NB4 (cell line): ENCODE measurements at places on chromosomes 11 and 22.

DNA sequence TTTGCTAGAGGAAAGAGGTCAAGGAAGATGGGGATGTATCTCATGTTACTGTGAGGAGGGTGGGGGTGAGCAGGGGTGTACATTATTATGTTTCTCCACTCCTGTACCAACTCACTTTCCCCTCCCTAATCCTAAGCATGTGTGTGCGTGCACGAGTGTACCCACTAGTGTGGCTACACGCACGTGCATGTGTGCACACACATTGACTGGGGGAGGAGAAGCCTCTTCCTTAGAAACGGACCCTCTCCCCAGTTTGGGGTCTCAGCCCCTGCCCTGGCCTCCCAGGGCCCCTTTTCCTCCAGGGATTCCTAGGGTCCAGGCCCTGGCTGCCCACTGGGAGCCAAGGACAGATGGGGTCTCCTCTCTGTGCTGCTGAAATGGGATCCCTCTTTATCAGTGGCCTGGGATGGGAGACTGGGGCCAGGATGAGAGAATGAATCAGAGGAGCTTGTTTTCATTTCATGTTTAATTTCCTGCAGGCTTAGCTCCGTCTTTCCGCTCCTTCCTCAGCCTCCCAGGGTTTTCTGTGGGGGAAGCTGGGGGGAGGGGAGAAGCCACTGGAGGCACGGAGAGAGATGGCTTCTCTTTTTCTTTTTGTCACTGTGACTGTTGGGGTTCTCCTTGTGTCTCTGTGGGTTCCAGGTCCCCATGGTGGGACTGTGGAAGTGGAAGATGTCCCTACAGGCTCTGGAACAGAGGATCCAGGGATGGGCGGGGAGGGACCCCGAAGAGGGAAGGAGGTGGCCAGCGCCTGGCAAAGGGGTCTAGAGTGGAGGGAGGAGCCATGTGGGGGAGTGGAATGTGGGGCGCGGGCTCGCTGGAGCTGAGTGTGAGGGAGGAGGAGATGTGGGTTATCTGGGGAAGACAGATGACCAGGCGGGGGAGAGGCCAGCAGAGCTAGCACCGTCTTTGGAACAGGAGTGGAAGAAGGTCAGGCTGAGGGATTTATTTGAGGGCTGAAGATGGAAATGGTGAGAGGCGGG is 40.3 kb downstream of the ALX4 start:
- no peak for DNase-seq

DNA sequence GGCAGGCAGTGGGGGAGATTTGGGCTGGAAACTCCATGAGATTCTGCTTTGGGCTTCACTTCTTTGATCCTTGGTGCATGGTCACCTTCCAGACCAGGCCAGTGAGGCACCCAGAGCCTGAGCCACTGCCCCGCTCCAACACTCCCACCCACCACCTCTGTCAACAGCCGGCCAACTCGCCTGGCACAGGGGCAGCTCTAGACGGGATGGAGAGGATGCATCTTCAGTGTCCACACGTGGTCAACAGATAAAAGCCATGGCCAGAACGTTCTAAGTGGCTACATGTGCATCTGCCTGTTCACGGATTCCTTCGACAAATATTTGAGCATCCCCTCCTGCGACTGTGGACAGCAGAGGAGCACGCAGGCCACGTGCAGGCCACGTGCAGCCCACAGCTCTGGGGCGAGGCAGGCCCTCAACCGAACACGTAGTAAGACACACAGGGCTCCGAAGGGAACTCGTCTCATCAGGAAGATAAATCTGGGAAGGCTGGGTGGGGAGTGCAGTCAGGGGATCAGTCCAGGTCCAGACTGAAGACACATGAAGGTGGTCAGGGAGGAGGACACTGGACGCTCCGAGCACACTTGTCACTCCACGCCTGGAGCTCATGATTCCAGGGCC is 1.2 kb downstream of the LRRC56 start:
- DNase-seq = no peak

GRCh38 chr11:13386567-13386966 is 76.5 kb downstream of the BTBD10 start:
- no peak for DNase-seq

DNA sequence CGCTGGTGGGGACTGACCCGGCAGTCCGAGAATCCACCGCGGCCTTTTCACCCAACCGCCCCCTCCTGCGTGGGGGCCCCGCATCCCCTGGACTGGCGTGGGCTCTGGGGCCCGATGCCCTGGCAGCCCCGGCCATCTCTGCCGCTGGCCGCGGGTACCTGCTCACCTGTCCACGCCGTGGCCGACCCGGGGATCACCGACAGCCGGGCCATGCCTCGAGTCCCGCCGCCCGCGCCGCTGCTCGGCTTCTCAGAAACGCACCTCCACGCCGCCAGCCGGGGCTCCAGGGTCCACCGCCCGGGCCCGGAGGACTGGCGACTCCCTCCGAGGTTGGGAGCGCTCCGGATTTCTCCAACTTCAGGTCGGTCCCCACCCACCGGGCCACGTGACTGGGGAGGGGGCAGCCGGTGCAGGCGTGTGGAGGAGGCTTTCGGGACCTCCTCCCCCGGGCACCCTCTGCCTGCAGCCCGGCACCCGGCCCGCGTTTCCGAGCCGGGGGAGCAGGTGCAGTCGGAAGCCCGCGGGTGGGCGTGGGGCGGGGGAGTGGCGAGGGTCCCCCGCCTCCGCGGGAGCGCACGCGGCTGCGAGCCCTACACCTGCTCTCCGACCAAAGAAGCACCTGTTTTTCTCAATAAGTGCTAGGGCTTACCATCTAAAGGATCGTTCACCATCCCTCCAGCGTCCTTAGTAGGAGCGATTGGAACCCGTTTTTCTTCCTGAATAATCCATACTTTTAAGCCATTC is 554 bp upstream of the NRIP3 start:
- DNase-seq = peak; percentile 7

DNA sequence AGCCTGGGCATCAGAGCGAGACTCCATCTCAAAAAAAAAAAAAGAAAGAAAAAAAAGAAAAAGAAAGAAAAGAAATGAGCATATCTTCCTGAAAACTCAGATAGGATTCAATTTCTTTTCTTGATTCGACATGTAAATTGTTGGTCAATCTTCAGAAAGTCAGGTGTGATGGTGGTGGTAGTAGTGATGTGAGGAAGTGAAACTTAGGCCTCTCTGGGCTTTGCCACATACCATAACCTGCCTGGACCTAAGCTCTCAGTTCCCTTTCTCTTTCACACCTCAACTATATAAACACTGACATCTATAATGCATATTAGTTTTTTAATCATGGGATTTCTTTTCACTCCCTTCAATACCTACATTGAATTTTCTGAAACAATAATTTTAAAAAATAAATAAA is 98.0 kb upstream of the TBCEL start:
- DNase-seq = no peak

- DNase-seq = peak; percentile 46
Measured at GRCh38 chr22:48700566-48701295, 1126.9 kb downstream of the BRD1 start.

DNA sequence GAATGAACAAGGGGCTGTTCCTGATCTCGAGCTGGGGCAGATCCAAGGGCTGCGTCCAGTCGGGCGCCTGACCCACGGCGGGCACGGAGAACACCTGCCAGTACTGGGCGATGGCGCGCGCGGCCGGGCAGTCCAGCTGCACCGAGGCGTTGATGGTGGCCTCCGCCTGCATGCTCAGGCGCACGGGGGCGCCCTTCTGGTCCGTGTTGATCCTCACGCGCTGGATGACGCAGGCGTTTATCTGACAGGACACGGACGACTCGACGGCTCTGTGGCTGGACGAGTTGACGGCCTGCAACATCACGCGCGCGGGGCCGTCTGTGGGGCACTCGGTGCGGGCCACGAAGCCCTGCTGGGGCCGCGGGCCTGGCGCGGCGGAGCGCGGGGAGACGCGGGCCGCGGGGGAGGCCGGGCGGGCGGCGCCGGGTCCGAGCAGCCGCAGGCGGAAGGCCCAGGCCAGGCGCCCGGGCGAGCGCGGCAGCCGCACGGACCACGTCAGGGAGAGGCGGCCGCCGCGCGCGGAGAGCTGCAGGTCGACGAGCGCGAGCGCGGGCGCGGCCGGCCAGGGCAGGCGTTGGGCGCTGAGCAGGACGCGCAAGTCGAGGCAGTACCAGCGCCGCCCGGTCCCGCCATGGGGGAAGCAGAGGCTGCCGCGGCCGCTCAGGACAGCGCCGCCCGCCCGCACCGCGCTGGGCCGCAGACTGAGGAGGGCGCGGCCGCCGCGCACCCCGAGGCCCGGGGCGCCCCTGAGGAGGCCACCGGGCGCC is 511 bp downstream of the PKDREJ start:
- DNase-seq = no peak

DNA sequence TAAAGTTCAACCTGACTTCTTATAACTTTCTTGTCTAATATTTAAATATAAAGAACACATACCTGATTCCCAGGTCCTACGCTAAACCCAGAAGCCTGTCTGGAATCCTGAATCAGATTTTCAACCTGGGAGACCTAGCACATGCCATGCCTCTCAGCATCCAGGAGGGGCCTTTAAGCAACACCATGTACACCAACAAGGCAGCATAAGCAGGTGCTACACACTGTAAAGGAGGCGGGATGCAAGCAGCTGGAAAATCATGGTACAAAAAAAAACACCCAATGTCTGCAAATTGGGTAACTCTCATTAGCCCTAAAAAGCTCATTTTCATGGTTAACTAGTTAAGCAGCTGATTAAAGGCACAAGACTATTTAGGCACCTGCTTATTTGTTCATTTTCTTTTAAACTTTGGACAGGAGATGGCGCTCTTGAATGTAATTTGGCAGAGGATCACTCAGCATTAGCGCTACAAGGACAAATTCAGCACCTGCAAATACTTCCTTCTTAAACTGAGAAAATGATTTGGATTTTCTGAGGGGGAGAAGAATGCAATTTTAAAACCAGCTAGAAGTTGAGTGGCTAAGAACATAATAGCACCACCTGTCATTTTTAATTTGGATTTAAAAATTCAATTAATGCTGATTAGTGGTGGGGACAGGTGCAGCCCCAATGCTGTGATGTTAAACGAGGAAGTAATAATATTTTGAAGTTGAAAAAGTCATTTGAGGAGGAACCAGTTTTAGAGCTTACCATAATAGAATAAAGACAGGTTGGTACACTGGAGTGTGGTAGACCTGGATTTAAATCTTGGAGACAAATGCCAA is 104.0 kb downstream of the FAR1 start:
- DNase-seq = peak; percentile 74

GRCh38 chr11:24056051-24056450 is 440.8 kb upstream of the LUZP2 start:
- no peak for DNase-seq

DNA sequence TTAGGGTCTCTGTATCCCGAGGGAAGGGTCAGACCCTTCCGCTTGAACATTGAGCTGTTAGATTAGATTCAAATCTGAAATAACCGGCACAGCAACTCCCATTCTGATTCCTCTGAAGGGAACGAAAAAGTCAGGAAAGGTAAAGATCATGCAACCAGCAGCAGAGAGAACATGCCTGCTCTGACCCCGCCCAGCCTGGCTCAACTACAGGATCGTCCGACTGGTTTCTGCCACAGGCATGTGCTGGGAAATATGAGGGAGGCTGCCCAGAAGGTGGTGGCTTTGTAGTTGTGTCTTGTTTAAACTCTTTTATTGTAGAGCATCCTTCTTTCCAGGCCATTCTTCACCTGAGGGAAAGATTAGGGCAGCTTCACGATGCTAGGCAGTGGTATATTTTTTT is 5.0 kb upstream of the MTNR1B start:
- DNase-seq = no peak

GRCh38 chr11:10653946-10654810 is 39.4 kb downstream of the IRAG1 start:
- DNase-seq = peak; percentile 82

DNA sequence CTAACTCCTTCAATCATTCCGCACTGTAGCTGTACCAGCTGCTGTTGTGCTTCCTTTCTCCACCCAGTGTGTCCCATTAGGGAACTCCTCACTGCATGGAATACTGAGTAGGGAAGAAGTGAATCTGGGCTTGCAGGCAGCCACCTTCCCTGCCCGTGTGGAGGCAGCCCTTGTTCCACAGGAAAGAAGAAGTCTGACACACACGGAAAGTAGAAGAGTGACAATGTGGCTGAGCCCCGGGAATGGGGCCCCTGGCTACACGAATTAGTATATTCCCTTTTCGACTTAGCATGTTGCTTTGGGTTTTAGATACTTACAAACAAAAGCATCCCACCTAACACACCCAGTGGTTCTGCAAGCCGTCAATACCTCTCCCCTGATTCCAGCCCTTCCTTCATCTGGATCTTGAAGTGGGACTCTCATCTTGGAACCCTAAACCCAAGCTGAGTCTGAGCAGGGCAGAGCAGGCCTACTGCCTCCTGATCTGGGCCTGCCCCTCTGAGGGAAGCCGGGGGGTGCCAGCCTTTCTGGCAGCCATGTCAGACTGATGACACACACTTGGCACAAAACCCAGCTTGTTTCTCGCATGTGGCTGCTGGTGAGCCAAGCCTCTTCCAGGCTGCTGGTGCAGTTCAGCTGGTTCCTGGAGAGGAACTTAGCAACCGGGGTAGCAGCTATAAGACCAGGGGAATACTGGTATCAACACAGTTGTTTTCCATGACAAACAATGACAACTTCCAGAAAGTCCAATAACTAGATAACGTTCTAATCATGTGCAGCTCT is 71.6 kb downstream of the C11orf58 start:
- no peak for DNase-seq

GRCh38 chr11:13595166-13595565 is 73.3 kb upstream of the FAR1 start:
- no peak for DNase-seq

DNA sequence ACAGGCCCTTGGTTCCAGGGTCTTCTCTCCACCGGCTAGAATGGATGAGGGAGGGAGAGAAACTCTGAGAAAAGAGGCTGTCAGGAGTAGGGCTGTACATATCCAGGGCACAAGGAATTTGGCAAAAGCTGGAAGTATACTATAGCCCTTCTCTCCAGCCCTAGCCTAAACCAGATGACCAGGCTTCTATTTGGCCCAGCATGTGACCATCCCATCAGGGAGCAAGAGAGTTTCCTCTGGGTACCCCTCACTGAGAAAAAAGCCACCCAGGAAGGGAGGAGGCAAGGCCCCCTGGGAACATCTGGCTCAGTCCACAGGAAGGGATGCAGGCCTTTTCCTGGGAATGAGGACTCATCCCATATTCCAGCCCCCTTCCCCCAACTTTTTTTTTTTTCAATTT is 8.3 kb downstream of the CD44 start:
- no peak for DNase-seq

DNA sequence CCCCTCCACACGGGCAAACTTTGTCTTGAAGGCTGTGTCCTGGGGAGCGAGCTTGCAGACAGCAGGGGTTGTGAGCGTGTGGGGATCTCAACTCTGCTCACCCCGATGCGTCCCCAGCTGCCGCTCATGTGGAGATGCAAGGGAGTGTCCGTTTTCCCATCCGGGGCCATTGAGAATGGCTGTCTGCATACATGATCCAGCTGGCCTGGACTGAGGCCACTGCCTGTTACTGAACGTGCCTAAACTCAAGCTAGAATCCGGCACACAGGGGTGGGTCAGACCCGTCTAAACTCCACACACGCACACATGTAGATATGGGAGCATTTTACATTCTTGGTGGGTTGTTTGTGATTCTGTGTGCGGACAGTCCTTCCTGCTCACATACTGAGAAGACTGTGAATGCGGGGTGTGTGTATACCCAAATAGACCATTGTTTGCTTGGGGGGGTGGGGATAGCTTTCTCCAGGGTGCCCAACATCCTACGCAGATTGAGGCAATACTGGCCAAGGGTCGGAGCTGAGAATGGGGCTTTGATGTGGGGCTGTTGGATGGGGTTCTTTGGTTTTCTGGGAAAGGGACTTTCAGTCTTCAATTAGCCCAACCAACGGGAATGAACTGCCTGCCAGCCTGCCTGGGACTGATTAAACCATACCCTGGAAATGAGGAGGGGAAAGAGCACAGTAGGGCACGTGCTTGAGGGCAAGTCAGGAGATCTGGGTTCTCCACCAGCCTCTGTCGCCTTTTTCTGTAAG is 60.4 kb downstream of the ST3GAL4 start:
- no peak for DNase-seq
